Fibroblast of lung (primary cell): ENCODE measurements at places on chromosomes 12 and 14. TPM values are rescaled to one million over a fixed set of nuclear protein-coding genes. Genes with fewer than 3 reads are reported as not detected.

The CHD8 gene
- 46.5 and 56.3 TPM in 2 replicates for total RNA-seq

The CD69 gene
- total RNA-seq = not detected in 2 replicates

The TPI1 gene
- total RNA-seq = 906 and 934 TPM in 2 replicates

The PLEKHH1 gene
- total RNA-seq = 0.33 and 0.77 TPM in 2 replicates

The C12orf50 gene
- under 0.01 TPM in 1 of 2 replicates, not detected in the other for total RNA-seq

The MYBPC1 gene
- total RNA-seq = not detected in 2 replicates

The RBM25 gene
- 22.3 and 25.4 TPM in 2 replicates for total RNA-seq

The SLC7A7 gene
- total RNA-seq = 5.1 and 6.3 TPM in 2 replicates

The MLEC gene
- 90.1 and 120 TPM in 2 replicates for total RNA-seq

The TTC9 gene
- total RNA-seq = 1.3 and 4.3 TPM in 2 replicates

The CIROP gene
- 0.17 and 1.0 TPM in 2 replicates for total RNA-seq

The CKB gene
- 69.9 and 136 TPM in 2 replicates for total RNA-seq

The CEP128 gene
- total RNA-seq = 6.7 and 7.8 TPM in 2 replicates

The PRKD1 gene
- total RNA-seq = 15.9 and 20.1 TPM in 2 replicates

The PRR4 gene
- 0.66 and 0.77 TPM in 2 replicates for total RNA-seq

The DEPDC4 gene
- 1.0 and 1.2 TPM in 2 replicates for total RNA-seq

The HSPB8 gene
- 21.3 and 23.8 TPM in 2 replicates for total RNA-seq

The KRT4 gene
- under 0.01 TPM in 2 replicates for total RNA-seq

The SPTB gene
- total RNA-seq = under 0.01 TPM in 1 of 2 replicates, not detected in the other

The SERPINA12 gene
- total RNA-seq = not detected in 2 replicates

The SLC41A2 gene
- 20.8 and 22.8 TPM in 2 replicates for total RNA-seq

The SAMD15 gene
- 0.33 and 0.77 TPM in 2 replicates for total RNA-seq

The HOXC4 gene
- 0.17 and 0.26 TPM in 2 replicates for total RNA-seq

The OAS2 gene
- 2.3 and 3.1 TPM in 2 replicates for total RNA-seq

The CLEC4A gene
- 0.26 and 0.33 TPM in 2 replicates for total RNA-seq

The SLC10A1 gene
- total RNA-seq = not detected in 2 replicates

The MAP1LC3B2 gene
- total RNA-seq = 0.51 and 1.2 TPM in 2 replicates

The NFATC4 gene
- 33.1 and 59.9 TPM in 2 replicates for total RNA-seq

The SYT1 gene
- total RNA-seq = 0.51 and 2.1 TPM in 2 replicates

The RASSF8 gene
- 50.6 and 52.8 TPM in 2 replicates for total RNA-seq

The TAS2R9 gene
- 0.17 TPM in 1 of 2 replicates, not detected in the other for total RNA-seq

The KRT85 gene
- not detected in 2 replicates for total RNA-seq

The TSPAN8 gene
- under 0.01 and 0.17 TPM in 2 replicates for total RNA-seq

The RFX4 gene
- total RNA-seq = not detected in 2 replicates

The FGF23 gene
- not detected in 2 replicates for total RNA-seq

The DAO gene
- not detected in 2 replicates for total RNA-seq
